HCEC 1CT (cell line): ENCODE measurements at places on chromosomes 16 and 17.

DNA sequence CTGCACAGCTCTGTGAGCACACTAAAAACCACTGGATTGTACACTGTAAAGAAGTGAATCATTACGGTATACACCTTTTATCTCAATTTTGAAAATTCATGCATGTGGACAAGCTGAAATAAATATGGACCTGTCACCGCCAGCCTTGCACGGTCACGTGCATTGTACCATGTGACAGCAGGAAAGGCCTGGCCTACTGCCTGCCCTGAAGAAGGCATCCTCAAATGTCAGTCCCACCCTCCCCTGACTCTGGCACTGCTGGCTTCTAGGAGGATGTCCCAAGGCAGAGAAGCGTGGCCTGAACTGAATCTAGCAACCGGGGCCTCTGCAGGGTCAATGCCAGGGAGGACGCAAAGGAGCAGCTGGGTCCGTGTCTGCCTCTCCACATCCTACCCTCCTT lies 34.6 kb downstream of the SLC38A8 start:
- DNase-seq: no peak

DNA sequence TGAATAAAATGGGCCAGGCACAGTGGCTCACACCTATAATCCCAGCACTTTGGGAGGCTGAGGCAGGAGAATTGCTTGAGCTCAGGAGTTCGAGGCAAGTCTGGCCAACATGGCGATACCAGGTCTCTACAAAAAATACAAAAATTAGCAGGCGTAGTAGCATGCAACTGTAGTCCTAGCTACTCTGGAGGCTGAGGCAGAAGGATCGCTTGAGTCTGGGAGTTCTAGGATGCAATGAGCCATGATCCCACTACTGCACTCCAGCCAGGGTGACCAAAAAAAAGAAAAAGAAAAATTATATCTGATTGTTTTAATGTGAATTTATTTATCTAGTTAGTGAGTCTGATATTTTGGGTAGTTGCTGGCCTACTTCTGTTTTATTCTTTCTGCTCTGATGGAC lies 7.0 kb downstream of the IL34 start:
- DNase-seq: no peak

DNA sequence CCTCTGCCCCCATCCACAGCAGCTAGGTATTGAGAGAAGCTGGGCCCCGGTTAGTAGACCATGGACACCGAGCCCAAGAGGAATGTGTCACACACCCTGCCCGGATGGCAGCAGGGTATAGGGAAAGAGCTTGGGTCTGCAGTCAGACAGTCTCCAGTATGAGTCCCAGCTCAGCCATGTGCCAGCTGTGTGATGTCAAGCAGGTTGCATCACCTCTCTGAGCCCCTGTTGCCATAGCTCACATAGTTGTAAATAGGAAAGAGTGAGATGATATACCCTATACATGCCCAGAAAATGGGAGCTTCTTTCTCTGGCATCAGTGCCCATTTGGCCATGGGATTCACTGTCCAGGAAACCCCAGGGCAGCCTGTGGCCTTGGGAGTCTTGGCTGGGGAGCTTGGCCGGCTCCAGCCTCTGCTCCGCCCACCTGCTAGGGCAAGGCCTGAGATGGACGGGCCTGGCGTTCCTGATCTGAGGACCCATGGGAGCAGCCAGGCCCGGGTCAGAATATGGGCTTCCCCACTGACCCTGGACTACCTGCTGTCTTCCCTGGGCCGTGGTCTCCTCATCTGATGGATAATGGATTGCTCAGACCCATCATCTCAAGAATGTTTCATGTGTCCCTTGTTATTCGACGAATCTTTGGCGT lies 13.2 kb downstream of the CD300LG start:
- no peak for DNase-seq

DNA sequence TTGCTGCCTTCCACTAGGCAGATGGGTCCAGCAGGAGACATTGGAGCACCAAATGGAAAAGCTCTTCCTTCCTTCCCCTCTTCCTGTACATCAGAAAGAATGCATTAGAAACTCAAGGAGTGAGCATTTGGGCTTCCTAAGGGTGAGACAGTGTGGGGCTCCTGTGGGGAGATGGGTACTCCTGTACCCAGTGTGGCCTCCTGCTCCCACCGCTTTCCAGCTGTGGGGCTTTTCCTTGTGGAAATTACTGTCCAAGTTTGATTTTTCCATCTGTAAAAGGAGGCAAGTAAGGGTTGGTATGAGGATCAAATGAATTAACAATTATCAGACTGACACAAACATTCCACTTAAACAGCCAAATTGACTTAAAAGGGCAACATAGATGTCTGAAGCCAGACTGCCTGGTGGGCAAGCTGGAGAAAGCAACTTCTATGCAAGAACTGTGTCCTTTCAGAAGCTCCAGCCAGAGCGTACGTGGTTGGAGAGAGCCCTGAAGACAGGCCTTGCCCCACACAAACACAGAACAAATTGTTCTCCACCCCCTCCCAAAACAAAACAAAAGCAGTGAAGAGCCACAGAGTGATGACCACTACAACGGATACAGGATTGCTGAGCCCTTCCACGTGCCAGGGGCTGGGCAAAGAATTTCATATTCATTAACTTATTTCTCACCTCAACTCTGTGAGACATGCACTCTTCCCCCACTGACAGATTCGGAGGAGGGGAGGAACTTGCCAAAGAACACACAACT lies 23.1 kb upstream of the ALDH3A1 start:
- DNase-seq: no peak

GRCh38 chr17:63332286-63332685 lies 113.8 kb downstream of the CYB561 start:
- DNase-seq: no peak

DNA sequence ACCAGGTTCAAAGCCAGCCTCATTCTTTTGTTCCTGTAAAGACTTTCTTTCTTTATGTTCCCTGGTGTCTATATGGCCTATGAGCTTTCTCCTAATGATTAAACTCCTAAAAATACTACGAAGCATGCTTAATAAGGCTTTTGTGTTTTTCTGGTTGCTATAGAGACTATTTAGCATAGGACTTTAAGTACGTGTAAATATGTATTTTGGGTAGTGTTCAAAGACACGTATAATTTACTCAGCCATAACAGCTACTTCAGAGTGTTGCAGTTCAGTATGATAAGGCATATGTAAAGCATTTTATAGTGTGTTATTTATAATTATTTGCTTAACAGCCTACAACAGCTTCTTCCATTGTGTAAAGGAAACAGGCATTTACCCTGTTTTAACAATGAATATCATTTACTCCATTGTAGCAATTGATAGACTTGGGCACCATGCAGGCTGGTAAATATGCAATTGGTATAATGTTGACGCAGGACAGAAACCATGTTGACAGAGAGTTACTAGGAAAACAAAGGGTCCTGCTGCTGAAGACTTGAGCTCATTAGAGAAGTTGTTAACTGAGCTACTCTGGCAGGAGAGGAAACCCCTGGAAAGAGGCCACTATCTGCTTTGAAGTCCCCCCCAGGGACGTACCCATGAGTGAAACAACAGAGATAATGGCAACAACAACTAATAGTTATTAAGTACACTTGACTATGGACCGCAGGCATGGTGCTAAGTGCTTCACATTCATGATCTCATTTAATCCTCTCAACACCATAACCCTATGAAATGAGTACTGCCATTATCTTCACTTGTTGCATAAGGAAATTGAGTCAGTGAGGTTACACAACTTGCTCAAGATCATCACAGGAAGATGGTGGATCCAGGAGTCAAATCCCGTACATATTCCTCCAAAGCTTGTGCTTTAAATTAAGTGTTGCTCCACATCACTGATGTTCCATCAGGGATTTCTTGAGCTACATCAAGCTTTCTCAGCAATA lies 342.2 kb upstream of the DYNLRB2 start:
- DNase-seq: no peak

GRCh38 chr16:47470810-47471209 lies 9.7 kb downstream of the PHKB start:
- no peak for DNase-seq

GRCh38 chr16:22743401-22743800 lies 70.6 kb upstream of the HS3ST2 start:
- DNase-seq: no peak

GRCh38 chr17:28907709-28908475 lies 5.0 kb upstream of the DHRS13 start:
- no peak for DNase-seq

GRCh38 chr16:396605-397004 lies 394 bp upstream of the NME4 start:
- DNase-seq: peak; percentile 48

- peak; percentile 52 for DNase-seq
Observed at GRCh38 chr17:20010099-20010863, 1.1 kb downstream of the SPECC1 start.

- DNase-seq: no peak
Observed at GRCh38 chr17:47808830-47809480, 12.6 kb downstream of the OSBPL7 start.

DNA sequence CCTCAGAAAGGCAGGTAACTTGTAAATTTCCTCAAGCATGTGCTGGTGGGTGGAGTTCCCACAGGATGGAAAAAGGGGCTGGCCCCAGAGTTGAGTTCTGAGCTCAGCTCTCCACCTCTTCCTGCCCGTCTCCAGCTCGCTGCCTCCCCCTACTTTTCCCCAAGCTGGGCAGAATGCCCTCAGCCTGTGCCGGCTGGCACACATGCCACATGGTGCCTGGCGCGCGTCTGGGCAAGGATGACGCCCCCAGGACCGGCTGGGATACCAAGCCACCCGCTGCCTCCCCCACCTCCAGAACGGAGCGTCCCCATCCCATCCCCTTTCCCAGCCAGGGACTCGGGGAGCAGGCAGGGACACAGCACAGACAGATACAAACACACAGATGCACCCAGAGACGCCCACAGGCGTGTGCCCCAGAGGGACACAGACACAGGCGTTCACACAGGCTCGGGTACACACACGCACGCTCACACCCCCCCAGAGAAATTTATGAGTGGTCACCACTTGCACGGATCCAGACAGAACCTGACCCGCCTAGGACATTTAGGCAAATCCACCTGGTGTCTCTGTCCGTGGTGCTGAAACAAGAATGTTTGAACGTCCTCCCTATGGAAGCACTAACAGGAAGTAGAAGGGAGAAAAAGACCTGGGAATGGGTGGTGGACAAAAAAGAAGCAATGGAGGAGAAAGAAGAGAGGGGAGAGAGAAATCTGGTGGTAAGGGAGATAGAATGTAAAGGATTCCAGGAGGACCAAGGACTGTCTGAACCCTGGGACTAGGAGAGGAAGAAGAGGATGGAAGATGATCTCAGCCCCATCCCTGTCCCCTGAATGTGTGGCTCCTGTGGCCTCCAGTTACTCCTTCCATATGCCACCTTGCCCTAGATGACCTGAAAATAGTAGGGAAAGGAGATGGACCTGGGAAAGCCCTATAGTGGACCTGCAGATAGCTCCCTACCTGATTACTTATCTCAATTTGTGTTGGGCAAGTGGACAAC lies 15.5 kb downstream of the NEUROD2 start:
- DNase-seq: peak; percentile 13

DNA sequence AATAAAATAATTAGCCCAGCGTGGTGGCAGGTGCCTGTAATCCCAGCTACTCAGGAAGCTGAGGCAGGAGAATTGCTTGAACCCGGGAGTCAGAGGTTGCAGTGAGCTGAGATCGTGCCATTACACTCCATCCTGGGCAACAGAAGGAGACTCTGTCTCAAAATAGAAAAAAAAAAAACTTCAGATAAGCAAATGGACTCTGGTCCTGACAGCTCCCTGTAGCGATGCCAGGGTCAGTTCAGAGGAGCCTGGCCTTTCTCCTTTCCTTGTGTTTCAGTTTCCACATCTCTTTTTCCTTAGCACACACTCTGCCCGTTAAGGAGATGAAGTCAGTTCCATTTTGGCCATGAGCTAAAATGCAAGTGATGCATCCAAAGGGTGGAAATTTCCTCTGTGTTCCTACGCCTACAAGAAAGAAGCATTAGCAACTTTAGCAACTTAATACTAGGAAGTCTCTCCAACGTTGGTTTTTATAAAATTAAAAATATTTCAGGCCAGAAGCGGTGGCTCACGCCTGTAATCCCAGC lies 11.6 kb upstream of the GRB2 start:
- DNase-seq: no peak

GRCh38 chr17:31490671-31491375 lies 99.3 kb downstream of the RAB11FIP4 start:
- DNase-seq: no peak

- no peak for DNase-seq
Observed at GRCh38 chr16:16093628-16094332, 129.5 kb downstream of the ABCC6 start.

GRCh38 chr16:59593194-59593661 lies 859.1 kb upstream of the GOT2 start:
- peak; percentile 85 for DNase-seq

DNA sequence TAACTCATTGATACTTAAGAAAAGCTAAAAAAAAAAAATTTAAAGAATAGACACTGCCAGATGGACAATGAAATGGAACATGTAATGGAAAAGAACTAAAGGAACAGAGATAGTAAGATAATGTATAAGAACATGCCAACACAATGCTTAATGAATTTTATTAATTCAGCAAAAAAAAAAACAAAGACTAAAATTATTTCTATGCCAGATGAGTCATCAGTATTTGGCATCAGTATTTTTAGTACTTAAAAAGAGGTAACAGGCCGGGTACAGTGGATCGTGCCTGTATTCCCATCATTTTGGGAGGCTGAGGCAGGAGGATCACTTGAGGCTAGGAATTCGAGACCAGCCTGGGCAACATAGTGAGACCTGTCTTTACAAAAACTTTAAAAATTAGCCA lies 168.5 kb downstream of the CYB561 start:
- DNase-seq: no peak

GRCh38 chr17:633641-634101 lies 81.0 kb downstream of the VPS53 start:
- DNase-seq: no peak

DNA sequence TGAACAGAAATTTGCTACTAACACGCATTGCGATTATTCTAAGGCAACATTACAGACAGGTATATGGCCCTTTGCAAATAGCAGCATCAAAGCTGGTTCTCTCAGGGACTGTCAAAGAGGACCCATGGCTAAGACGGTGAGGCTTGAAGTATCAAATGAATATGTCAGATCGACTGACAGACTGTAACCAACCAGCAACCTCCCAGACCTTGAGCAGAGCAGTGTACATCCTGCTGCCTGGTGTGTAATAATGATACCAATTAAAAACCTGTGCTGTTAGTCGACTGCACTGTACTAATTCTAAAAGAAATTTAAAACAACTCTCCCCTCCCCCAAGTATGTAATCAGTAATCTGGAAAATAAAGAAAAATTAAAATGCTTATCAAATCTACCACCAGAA lies 35.9 kb upstream of the GHDC start:
- no peak for DNase-seq

DNA sequence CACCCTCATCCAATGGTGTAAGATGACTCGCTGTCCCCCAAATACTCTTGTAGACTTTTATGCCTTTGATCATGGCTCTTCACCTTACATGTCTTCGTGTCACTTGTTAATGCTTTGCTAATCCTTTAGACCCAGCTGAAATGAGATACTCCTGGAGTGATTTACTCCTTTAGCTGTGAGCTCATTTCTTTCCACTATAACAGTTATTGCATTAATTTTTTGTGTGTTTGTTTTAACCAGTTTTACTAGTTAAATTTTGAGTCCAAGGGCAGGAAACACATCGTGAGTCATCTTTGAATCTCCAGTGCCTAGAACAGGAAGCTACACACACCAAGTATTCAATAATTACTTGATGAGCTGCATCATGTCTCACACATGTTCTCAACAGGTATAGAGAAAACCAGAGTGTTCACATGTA lies 6.5 kb upstream of the CTCF start:
- peak; percentile 82 for DNase-seq
